ENCODE measurements at places on chromosomes 3 and 15.
A peak's percentile ranks its signal among the peaks of the same experiment; 100 is the strongest.

- no peak for DNase-seq
Measured at GRCh38 chr3:143565951-143566350, 282.3 kb downstream of the SLC9A9 start.

DNA sequence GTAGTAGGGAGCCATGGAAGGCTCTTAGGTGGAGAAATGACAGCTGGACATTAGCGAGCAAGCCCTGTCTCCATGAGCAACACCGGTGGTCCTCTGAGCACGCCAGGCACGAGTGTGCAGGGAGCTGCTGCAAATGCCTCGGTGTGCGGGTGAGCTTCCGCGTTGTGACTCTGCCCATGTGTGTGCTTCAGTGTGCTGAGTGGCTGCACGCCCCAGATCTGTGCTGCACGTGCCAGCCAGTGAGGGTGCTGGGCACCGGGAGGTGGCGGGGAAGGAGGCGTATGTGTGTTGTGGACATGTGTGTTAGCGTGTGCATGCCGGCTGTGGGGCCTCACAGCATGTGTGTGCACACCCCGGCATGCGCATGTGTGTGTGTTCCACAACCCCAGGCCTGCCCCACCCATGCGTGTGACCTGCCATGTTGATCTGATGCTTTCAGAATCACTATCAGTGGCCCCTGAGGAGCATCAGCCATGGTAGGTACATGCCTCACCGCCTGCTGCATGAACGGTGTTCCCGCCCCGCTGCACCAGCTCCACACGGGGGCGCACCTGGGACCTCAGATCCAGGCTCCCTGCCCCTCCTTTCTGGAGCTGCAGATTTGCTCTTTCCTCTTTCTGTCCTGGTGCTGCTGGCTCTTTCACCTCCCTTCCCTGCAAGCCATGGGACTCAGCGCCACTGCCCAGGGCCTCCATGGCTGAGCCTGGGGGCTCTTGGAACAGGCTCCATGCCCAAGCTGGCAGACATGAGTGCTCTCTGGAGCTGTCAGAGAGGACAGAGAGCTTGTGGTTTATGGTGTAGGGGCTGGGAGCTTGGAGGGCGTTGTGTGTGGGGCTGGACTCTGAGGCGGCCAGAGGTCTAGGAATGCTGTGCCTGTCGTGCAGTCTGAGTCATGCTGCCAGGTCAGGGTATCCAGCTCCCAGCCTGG lies 169.4 kb downstream of the TBC1D2B start:
- DNase-seq: no peak

DNA sequence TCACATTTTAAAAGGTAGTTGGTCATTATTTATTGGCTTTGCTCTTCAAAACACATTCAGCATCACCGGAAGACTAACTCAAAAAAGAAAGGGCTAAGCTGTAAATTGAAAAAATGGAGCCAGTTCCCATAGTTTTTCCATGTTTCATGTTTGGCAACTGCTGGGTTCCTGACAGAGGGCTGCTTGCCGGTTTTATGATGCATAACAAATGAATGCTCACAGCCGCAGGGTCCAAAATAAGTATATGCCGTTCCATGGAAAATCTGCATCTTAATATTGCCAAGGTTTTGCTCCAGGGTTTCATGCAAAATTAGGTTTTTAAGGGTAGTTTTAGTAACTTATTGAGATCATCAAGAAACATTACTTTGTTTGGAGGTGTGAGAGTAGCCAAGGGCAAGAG lies 15.8 kb downstream of the SLC12A1 start:
- no peak for DNase-seq

- peak; percentile 7 for DNase-seq
Measured at GRCh38 chr3:7917443-7918151, 584.0 kb upstream of the LMCD1 start.

GRCh38 chr15:61794881-61795280 lies 265.4 kb downstream of the VPS13C start:
- no peak for DNase-seq

- no peak for DNase-seq
Measured at GRCh38 chr15:75869446-75869845, 26.2 kb downstream of the UBE2Q2 start.

DNA sequence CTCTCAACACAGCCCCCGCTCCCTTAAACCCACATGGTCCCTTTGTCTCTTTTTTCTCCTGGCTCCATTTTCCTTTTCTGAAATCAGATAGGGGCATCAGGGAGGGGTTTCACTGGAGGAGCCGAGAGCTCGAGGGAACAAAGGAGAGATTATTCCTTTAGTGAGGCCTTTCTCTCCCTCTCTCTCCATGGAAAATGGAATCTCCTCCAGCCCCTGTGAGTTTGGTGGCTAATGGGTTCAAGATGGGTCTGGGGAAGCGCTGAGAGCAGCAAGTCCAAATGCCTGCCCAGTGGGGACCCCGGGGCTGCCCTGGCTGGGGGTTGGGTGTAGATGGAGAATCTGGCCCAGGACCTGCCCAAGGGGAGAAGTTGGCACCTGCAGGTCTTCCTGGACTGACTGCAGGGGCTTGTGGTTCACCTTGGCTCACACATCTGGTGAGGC lies 56.8 kb downstream of the ITGA11 start:
- no peak for DNase-seq

GRCh38 chr3:48553886-48554845 lies 2.4 kb downstream of the PFKFB4 start:
- no peak for DNase-seq

DNA sequence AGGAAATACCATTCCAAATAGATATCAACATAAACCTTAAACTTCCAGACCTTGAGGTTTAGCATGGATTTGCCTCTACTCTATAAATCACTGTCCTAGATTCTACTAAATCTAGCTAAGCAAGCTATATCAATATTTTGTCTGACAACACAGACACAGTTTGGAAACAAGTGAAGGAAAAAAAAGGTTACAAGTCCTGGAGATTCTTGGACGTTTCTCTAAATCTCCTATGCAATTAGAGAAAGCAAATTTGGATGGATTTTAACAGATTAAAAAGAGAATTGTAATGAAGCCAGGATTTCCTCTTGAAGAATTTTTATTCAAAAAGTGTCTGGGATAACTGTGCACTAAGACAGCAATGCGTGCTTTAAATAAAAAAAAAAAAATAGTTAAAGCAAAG lies 441.1 kb upstream of the DPH6 start:
- DNase-seq: no peak

DNA sequence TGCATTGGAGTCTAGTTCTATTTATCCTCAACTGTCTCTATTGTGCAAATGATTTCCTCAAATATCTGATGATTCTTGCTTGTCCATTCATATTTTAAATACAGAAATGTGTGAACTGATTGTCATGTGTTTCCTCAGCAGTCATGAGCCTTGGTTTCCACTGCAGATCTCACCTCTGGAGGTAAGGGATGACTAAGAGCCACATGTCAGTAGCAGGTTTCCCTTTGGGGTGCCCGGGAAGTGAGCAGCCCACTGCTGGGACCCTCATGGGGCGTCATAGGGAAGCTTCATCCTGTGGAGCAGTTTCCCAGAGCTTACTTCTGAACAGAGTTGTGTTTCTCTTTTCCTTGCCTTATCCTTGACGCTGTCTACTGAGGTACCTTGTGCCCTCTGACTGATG lies 149.2 kb upstream of the TOPAZ1 start:
- no peak for DNase-seq
